ENCODE measurements at places on chromosomes 11 and 22.

- no peak for DNase-seq
Observed at GRCh38 chr11:133988686-133989410, 32.1 kb upstream of the IGSF9B start.

- no peak for DNase-seq
Observed at GRCh38 chr11:115930886-115931547, 426.8 kb upstream of the CADM1 start.

GRCh38 chr22:35601743-35602615 is 15.2 kb downstream of the MB start:
- no peak for DNase-seq

DNA sequence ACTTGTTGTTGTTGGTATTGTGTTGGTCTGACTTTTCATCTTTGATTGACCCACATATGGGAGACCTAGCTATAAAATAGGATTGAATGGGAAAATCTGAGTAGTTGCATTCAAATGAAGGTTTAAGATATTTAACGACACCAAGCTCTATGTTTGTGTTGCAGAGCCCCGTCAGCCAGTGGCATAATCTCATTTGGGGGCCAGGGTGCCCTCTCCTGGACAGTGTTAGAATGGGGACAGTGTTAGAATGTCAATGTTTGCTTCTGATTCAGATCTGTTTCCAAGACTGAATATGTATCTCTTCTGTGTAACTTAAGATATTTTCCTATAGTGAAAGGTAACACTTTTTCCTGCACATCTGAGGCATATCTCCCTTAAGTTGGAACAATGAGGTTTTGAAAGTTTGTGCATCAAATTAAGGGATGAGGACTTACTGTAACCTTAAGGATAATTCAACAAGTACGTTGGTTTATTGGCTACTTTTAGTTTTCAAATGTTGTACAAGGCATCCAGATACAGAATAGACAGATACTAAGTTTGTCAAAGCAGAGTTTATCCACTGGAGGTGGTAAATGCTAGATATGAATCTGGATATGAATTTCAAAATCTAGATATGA is 5.3 kb upstream of the OR52M1 start:
- peak; percentile 45 for DNase-seq

GRCh38 chr22:49297871-49298721 is 529.6 kb downstream of the BRD1 start:
- no peak for DNase-seq

DNA sequence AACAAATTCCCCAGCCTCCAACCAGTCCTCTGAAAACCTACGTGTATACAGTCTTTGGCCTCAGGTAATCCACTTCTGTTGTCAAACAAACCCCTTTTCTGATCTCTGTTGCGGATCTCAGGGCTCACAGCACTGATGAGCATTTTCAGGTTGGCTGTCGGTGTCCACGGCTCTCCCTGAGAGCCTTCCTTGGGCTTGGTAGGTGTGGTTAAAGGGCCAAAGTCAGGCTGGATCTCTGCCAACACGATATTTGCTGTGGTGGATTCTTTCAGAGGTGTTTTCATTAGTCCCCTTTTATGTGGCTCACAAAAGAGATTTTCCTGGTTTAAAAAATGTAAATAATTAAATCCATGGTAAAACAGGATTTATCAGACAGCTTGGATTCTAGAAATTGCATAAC is 2.9 kb downstream of the E2F8 start:
- DNase-seq = no peak

DNA sequence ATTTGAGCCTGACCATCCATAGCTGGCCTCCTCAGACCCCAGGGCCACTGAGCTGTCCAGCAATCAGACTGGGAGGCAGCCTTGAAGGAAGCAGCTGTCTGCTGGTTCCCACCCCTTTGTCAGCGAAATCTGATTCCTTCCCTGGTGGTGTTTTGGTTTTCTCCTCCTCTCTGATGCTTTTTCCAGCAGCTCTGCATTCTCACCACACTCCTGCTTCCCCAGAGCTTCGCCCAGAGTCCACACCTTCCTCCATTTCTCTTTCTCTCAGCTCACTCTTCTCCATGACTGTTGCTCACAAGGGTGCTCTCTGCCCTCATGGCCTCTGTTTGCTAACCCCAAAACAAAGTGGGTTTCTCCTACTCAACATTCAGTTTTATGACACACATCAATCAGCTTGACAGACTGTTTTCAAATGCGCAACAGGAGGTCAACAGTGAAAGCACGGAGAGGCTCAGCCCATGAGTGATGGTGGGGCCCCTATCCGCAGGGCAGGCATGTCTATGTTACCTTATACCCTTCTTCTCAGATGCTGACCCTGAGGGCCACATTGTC is 130.6 kb upstream of the MTNR1B start:
- DNase-seq = no peak

- DNase-seq = no peak
Observed at GRCh38 chr22:49727881-49728569, 99.6 kb downstream of the BRD1 start.

GRCh38 chr11:75582895-75583717 is 21.1 kb downstream of the SERPINH1 start:
- no peak for DNase-seq

DNA sequence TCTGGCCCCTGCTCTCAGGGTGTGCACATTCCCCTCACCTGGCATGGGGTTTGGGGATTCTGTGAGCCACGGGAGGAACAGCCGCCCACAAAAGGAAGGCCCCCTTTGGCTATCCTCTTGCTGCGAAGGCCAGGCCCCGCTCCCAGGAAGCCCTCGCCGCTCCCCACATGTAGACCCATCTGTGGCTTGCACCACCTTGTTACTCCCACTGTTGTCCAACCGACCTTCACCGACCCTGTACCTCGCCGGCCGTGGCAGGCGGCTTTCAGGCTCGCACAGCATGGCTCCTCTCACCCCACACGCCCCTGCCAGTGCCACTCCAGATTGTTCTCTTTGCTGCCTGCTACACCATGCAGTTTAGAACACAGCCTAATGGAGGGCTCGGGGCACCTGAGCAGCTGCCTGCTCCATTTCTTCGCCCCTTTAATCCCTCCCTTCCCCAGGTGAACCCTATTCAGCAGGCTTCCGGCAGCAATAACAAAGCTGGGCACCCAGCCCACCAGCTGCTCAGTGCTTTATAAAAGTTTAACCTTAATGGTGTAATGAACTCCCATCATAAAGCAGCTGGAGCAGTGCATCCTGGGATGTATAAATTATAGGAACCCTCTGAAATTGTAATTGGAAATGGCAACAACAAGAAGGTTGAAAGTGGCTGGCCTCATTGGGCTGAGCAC is 10.7 kb downstream of the DAGLA start:
- no peak for DNase-seq

- DNase-seq = no peak
Observed at GRCh38 chr22:37636186-37636948, 3.1 kb upstream of the SH3BP1 start.

DNA sequence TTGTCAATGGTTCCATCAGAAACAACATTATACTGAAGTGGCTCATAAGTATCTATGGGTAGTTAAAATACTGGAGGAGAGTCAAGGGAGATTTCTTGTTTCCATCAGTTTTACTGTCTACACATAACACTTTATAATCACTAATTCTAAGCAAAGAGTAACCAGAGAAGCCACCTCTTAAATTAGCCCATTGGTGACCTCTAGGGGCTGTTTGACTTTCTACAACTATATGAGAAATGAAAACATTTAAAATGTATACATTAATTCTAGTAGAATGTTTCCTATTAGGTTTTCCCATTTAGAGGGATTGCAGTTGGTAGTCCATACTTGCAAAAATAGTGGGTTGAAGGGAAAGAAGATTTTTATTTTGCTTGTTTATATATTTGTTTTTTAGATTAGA is 504.3 kb downstream of the FAM181B start:
- no peak for DNase-seq

DNA sequence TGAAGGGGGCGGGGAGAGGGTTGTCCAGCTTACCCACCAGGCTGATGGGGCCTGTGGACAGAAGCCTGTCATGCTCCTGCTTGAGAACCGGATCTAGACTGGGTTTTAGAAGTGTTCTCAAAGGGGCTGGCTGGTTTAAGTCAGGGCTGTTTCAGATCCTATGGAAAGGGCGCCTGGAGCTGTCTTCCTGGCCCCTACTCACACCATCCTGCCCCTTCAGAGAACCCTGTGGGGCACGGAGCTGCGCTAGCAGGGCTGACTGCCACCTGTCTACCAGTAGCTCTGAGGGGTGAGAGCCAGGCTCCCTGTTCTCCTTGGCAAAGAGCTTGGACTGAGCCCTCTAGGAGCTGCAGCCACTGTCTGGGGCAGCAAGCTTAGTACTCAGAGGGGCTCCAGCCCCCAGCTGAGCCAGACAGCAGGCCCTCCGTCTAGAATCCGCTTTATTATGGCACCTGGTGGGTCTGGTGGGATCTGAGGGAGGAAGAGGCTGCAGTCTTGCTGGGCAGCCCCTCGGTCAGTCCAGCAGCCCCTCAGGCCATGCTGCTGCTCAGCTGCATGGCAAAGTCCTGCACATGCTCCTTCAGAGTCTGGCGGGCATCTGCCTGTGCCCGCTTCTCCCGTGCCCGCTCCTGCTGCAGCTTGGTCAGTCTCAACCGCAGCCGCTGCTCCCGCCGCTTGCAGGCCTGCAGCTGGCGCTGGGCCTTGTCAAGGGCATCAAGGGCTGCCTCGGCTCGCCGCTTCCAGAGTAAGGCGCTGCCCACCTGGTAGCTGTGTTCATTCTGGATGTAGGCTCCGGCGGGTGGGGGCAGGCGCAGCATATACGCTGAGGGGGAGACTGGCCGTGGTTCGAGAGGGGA is 2.3 kb downstream of the THAP7 start:
- DNase-seq = no peak

GRCh38 chr11:120284272-120284671 is 40.8 kb upstream of the TLCD5 start:
- no peak for DNase-seq

DNA sequence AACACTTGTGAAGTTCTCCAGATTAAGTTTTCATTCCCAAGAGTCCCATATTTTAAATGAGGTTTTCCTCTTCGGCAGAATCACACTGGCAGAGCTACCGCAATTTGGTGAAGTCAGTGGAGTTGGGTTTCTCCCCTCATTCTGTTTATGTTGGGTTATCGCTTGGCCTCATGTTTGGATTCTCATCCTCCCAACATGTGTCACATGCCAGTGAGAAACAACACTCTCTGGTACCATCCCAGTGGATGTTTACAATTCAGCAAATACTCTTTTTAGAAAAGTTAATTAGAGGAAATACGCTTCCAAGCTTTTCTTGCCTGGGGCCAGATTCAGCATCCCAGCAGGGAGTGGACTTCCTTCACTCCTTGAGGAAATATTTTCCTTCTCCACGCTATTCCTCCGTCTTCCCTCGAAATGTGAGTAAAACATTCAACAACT is 2.1 kb downstream of the PAMR1 start:
- DNase-seq = no peak

GRCh38 chr22:32532820-32533128 is 58.2 kb downstream of the FBXO7 start:
- no peak for DNase-seq

DNA sequence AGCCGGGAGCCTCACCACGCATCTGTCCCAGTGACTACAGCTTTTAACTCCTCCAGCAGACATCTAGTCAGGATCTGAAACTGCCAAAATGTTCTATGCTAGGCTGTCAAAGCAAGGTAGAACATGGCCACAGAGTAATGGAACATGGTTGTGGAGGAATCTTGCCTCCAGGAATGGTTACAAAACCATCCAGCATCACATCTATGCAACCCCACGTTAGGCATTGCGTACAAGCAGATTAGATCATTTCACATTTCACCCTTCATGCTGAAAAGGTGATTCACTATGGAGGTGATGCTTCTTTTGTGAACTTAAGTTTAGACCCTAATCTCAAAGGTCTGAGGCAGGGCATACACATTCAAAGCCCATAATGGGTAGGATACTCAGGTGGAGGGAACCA is 103.0 kb downstream of the PARVA start:
- DNase-seq = no peak

- no peak for DNase-seq
Observed at GRCh38 chr22:44293876-44294275, 18.9 kb downstream of the SHISAL1 start.

DNA sequence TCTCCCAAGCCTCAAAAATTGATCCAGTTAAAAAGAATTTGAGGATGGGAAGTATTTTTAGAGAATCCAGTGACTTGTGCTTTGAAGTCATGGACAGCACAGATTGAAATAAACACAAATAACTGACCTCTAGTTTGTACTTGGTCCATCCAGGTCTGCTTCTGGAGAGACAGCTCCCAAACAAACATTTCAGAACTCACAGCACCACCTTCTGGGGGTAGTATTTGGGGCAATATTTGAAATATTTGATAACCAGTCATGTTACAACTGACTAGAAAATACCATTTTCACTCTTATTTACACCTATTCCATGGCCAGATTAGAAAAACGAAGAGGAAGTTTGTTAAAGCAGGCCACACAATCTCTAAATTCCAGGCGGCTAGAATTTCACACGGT is 56.2 kb downstream of the CTSC start:
- DNase-seq = no peak

DNA sequence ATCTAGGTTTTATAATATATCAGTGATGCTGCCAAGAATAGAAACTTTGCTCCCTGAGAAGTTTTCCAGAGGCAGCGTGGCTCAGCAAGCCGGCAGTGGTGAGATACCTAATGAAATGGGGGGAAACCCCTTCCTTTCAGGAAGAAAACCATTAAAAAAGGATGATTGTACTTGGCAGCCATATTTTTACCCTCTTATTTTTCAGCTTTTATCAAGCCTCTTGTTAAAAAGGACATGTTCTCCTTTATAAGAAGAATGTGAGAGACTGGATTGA is 9.0 kb upstream of the ME3 start:
- DNase-seq = no peak

DNA sequence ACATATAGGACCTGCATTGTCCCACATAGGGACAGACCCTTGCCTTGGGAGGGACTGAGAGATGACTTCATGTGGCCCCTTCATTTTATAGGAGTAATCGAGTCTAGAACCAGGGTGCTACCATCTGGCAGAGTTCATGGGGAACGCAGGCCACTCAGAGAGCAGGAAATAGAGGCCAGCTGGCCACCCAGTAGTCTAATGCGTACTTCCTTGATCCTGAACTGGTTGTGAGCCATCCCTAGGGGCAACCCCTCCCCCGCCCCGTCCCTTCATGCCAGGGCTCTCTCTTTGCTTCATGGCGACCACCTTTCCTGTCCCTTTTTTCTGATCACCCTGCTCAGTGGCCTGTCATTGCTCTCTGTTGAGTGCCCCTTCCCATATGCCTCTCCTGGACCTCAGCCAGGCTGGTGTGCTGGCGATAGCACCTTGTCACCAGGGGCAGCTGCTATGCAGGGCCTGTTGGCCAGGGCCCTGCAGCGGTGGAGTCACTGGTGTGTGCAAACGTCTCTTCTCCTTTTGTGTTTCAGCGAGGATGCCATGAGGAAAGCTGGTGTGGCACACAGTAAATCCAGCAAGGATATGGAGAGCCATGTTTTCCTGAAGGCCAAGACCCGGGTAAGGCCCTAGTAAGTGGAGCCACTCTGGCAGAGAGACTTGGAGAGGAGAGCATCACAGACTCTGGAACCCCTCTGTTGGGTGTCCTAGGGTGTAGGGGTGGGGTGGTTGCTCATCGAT is 29.3 kb downstream of the MED15 start:
- DNase-seq = no peak

GRCh38 chr11:62882788-62883501 is 2.2 kb downstream of the SLC3A2 start:
- no peak for DNase-seq

GRCh38 chr11:25988178-25988577 is 343.8 kb upstream of the ANO3 start:
- no peak for DNase-seq

All from stimulated activated CD4-positive, alpha-beta T cell treated with anti-CD3 and anti-CD28 coated beads, Interleukin-12 subunit alpha, Interleukin-12 subunit beta, amount 100 ng/mL, for 4 hours (primary cell).